Kidney glomerular epithelial cell (primary cell): ENCODE measurements at places on chromosomes 4 and X.

DNA sequence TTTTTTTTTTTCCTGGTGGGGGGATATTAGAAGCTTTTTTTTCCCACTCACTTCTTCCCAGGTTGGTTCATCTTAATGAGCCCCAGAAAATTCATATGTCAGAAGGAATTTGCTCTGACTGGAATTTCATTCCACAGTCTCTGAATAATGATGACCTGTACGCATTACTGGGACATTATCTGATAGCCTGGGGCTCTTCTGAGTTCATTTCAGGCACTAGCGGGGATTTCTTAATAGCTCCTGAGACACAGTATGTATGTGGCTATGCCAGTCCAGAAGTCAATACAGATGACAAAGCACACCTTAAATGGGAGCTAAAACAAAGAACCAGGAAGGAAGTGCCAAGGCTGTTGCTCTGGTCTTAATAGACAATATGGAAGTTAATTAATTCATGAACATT, 295.2 kb upstream of the IGFBP7 start:
- peak; percentile 11 for DNase-seq

- DNase-seq: peak; percentile 37
Measured at GRCh38 chr4:53840643-53841042, 223.8 kb downstream of the CHIC2 start.

- no peak for DNase-seq
Measured at GRCh38 chr4:122205687-122206086, 53.6 kb downstream of the BLTP1 start.

- DNase-seq: no peak
Measured at GRCh38 chr4:145791988-145792387, 112.0 kb downstream of the C4orf51 start.

GRCh38 chr4:86938771-86939520, 4.1 kb downstream of the AFF1 start:
- DNase-seq: no peak

DNA sequence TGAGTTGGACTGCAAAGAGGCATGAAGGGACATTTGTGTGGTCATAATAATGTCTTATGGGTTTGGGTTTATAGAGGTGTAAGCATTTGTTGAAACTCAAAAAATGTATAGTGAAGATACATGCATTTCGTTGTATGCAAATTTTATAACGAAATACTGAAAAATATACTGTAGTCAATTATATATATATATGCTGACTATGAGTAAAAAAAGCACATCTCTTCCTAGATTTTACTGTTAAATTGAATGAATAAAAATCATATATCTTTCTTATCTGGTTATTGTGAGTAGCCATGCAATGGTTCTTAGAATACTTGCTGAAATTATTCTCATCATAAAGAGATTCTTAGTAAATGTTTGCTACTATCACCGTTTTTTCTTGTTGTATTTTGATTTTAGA, 34.5 kb downstream of the UGT2B10 start:
- DNase-seq: no peak

- DNase-seq: peak; percentile 3
Measured at GRCh38 chr4:24032371-24032989, 142.6 kb upstream of the PPARGC1A start.
